ENCODE measurements at places on chromosomes 1 and 21.

- no peak for DNase-seq
These were observed 707 bp upstream of the GPR153 start for GRCh38 chr1:6261615-6261995.

GRCh38 chr1:155882766-155883165 lies 23.4 kb downstream of the SYT11 start:
- DNase-seq: no peak

GRCh38 chr1:41175546-41175945 lies 66.6 kb downstream of the SCMH1 start:
- no peak for DNase-seq

DNA sequence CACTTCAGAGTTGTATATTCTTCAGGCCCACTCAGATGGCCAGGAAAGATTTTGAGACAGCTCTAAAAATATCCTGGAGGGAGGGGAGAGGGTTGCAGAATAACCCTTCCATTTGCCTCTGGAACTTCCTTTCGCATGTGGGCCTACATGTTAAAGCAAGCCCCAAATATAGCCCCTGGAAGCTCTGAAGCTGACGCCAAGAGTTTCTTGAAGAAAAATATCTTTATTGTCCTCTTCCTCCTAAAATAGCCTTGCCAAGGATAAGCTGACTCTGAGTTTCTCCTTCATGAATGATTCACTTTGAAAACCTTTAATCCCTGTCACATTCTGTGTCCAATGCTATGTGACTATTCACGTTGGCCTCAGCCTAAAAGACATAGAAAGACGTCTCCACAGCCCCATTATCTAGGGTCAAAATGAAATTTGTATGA lies 6.4 kb downstream of the C1orf116 start:
- no peak for DNase-seq

DNA sequence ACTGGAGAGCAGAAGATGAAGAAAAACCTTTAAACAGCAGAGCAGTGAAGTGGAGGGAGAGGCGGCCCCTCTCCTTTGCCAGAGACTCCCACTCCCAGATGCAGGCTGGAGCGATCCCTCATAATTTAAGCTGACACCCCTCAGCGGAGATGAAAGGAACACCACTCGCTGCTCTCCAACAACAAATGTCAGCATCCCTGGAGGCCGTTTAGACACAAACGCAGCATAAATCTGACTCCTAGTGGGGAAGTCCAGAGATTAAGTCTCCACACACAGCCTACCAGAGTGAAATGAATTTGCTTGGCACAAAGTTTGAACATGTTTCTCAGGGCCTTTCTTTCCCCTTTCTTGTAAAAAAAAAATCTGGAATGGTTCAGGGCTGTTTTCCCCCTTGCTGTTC lies 137.8 kb downstream of the LMX1A start:
- no peak for DNase-seq

Measured in cerebellum (tissue), 4 donors.